ENCODE measurements at places on chromosomes 2 and 18.
A peak's percentile ranks its signal among the peaks of the same experiment; 100 is the strongest.

DNA sequence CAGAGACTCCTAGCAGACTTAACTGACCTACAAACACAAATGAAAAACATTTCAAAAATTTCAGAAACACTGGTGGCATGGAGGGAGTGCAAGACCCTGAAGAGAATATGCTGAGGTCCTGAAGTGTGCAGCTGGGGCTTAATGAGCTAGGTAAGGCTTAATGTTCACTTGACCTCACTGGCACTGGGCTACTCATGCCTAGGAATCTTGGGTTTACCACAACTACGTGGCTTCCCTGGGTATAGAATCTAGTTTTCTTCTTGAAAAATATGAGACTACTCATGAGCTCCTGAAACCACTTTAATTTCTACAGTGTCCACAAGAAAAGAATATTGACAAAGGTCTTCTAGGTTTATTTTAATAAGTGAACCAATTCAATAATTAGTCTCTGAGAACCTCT is 139.8 kb downstream of the HNMT start:
- DNase-seq: no peak

DNA sequence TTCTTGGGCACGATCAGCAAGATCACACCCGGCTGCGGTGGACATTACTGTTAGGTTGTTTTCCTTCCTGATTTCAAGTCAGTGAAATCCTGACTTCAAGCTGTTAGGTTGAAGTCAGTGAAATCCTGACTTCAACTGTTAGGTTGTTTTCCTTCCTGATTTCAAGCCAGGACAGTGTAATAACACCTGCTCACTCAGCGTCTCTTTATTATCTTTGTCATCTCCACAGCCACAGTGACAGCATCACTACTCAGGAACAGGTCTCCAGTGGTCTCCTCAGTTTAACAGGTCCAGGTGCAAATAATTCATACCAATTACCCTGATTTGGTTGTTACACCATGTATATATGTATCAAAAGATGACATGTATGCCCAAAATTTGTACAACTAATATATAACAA is 208.1 kb upstream of the REG3G start:
- DNase-seq: no peak

DNA sequence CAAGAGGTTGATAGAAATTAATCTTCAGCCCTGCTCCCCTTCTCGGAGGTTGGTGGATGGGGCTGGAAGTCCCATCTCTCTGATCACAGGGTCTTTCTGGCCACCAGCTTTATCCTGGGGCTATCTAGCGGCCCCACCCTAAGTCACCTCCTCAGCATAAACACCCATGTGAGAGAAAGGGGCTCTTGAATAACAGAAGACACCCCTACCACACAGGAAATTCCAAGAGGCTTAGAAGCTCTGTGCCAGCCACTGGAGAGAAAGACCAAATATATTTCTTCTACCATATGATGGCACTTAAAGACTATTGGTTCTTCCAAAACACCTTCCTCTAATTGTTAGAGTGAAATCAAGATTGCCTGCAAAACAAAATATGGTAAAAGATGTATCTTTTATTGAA is 219.7 kb downstream of the VAPA start:
- DNase-seq: no peak

DNA sequence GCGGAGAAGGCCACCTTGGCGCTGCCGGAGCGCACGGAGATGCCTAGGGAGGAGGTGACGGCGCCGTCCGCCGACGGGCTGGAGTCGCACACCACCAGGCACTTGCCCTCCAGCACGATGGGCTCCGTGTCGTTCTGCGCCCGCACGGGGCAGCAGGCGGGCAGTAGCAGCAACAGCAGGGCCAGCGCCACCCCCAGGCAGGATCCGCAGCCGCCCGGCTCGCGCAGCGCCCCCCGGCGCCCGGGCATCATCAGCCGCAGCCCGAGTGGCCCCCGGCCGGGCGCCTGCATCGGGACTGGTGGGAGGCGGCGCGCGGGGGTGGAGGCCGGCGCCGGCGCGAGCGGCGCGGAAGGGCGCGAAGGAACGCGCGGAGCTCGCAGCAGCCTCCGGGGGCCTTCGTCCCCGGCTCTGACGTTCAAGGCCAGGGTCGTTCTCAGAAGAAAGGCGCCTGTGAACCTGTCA is 2.2 kb downstream of the CBLN2 start:
- DNase-seq: no peak

DNA sequence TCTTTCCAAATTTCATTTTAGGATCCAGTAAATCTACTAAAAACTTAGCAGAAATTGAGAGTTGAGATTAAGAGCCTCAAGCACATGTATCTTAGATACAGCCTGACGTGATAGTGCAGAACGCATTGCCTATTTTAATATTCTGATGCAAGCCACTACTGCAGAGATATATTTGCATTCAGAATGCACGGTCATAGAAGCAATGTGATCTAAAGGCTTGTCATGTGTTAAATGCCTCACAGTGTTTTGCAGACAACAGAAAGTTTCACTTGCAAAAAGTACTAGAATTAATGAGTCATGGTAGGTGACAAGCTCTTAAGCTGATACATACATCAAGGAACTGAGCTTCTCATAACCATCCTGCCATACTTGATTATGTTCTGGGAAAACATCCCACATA is 886.7 kb upstream of the CHAC2 start:
- no peak for DNase-seq

GRCh38 chr2:173962031-173962430 is 3.1 kb downstream of the SP3 start:
- no peak for DNase-seq

- no peak for DNase-seq
Observed at GRCh38 chr2:181457741-181458425, 697 bp downstream of the ITGA4 start.

- DNase-seq: no peak
Observed at GRCh38 chr2:237623428-237624403, 3.7 kb upstream of the LRRFIP1 start.

- DNase-seq: no peak
Observed at GRCh38 chr2:126370201-126370600, 285.8 kb upstream of the GYPC start.

DNA sequence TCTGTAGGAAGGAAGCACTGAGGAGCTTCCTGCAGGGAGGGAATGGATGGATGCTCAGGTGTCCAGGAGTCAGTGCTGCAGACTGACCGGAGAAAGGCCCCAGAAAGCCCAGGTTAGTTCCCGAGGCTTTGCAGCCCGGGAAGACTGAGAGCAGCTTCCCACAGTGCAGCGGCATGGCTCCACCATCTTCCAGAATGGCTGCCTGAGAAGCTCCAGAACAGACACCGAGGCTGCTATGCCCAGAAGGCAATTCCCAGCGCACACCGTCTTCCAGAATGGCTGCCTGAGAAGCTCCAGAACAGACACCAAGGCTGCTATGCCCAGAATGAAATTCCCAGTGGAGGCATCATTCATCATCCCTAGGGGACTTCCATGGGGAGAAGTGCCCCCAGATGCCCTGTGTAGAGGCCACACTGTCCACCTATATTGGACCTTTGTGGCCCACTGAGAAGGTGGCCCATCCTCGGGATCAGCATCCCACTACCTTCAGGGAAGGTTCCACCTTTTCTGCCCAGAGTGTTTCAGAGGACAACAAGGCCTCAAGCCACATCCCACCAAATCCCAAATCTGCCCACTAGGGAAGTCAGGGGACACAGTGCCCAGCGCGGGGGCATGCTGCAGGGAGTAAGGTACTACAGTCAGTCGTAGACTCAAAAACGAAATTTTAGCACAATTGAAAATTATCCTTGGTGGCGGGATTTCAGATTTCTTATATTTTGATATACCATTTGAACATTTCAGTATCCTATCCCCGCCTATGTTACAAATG is 80.5 kb downstream of the KCNF1 start:
- no peak for DNase-seq

DNA sequence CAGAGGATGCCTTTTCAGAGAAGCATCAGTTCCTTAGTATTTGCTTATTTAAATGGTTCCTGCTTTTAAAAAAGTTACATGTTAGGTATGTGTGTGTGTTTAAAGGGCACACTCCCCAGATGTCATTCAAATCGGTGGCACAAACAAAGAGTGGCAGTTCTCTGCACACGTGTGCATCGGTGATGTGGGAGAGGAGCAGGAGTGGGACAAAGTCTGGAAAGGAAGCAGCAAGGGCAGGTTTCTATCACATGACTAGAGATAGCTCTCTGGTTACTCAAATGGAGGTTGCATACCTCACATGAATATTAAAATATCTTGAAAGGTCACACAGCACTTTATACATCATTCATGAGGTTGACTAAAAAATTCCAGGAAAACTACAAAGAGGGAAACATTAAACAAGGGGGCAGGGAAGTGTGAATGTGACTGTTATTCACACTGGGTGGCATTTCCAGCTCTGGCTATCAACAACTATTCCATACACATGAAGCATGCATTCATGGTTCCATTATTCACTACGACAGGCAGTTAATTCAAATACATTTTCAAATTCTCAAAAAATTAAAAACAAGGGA is 64.7 kb downstream of the SEPTIN10 start:
- DNase-seq: no peak

DNA sequence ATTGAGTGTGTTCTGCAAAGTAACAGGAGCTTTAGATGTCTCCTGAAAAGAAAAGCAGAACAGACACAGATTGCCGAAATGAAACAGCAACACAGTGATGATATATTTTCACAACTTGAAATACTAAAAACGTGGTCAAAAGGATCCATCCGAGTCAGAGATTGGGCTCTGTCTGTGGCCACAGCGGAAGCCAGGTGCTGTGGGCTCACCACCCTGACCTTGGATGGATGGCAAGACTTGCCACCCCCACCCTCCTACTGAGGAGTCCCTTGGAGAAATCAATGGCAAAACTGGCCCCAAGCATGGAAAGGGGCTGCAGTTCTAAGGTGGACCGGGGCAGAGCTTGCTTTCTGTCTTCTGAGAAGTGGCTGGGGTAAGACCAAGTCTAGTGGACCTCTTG is 31.4 kb upstream of the ACKR3 start:
- DNase-seq: no peak

- no peak for DNase-seq
Observed at GRCh38 chr2:154207288-154208047, 335.7 kb downstream of the GALNT13 start.

DNA sequence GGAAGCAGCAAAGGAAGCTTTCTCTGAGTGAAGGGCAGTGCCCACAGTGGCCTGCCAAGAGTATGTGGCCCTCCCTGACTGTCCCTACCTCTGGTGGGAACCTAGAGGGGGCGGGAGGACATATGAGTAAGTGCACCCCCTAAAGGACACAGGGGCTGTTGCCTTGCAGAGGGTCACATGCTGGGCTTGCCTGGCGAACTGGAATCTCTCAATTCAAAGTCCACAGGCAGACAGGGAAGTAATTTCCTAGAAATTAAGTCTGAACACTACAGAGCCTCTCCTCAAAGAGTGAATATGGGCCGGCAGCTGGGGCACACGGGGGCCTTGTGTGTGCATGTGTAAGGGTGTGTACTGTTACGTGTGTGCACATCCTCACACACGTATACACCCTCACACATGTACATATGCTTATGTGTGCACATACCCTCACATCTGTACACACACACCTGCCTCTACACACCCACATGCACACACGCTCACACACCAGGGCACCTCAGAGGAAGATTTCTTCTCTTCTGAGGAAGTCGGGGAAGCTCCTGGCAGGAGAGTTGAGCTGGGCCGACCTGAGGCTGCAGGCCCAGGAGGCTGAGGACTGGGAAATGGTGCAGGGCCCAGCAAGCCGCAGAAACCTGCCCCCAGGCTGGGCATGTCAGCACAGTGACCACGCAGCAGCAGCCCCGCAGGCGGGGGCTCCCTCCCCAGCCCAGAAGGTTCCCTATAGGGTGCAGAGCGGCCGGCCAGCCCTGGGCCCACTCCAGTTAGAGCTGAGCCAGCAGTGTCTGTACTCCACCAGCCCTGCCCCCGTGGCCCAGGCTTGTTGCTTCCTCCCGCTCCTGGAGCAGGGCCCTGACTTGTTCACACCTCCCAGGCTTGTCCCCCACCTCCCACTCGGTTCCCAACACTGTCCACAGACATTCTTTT is 77.4 kb upstream of the TAF1B start:
- no peak for DNase-seq

GRCh38 chr2:177588671-177589070 is 196.1 kb downstream of the AGPS start:
- no peak for DNase-seq

DNA sequence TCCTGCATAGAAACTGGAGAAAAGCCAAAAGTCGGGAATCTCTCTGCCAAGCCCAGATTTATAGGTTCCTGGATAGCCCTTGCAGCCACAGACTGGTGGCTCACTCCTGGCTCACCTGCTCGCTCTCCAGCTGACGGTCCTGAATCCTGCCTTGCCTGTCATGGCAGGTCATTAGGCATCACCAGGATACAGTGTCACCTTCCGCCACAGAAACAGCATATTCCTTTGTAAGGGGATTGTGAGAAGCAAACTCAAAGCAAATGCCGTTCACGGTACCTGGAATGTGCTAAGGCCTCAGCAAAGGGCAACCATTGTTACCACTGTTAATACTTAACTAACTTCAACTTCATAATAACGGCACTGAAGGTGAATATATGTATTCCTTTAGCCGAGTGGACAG is 57.1 kb upstream of the GPR45 start:
- DNase-seq: no peak

- no peak for DNase-seq
Observed at GRCh38 chr18:46531482-46531881, 125.5 kb downstream of the LOXHD1 start.

GRCh38 chr2:20487392-20488174 is 40.7 kb downstream of the RHOB start:
- no peak for DNase-seq

- DNase-seq: no peak
Observed at GRCh38 chr18:74082742-74083556, 64.7 kb downstream of the FBXO15 start.

GRCh38 chr2:192960945-192961344 is 766.2 kb upstream of the TMEFF2 start:
- DNase-seq: no peak

- no peak for DNase-seq
Observed at GRCh38 chr18:73639788-73640187, 507.8 kb downstream of the FBXO15 start.

DNA sequence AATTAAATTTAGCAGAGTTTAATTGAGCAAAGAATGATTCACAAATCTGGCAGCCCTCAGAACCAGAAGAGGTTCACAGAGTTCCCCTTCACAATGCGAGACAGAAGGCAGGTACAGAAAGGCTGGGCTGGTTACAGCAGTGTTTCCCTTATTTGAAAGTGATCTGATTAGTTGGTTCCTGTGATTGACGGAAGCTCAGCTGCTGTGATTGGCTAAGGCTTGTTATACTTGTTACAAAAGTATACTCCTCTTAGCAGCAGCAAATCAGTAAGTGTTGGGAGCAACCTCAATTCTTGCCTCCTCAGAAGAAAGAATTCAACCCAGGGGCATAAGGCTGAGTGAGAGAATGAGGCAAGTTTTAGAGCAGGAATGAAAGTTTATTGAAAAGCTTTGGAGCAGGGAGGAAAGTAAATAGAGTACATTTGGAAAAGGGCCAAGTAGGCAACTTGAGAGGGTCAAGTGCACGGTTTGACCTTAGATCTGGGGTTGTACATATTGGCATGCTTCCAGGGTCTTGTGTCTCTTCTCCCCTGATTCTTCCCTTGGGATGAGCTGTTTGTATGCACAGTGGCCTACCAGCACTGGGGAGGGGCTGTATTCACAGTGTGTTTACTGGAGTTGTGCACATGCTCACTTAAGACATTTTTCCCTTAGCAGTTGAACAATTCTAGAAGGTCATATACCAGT is 431.8 kb upstream of the RAB12 start:
- no peak for DNase-seq

- DNase-seq: no peak
Observed at GRCh38 chr2:205762881-205763280, 80.6 kb downstream of the NRP2 start.

- no peak for DNase-seq
Observed at GRCh38 chr2:46703588-46703987, 212.0 kb downstream of the MCFD2 start.

GRCh38 chr2:235223011-235223410 is 270.8 kb upstream of the AGAP1 start:
- no peak for DNase-seq

GRCh38 chr2:63692002-63692606 is 103.3 kb downstream of the MDH1 start:
- peak; percentile 6 for DNase-seq
